NCI-H1694 (cell line): ENCODE measurements at places on chromosomes 3 and 15.

GRCh38 chr15:51288143-51289065, 50.0 kb downstream of the CYP19A1 start:
- no peak for DNase-seq

DNA sequence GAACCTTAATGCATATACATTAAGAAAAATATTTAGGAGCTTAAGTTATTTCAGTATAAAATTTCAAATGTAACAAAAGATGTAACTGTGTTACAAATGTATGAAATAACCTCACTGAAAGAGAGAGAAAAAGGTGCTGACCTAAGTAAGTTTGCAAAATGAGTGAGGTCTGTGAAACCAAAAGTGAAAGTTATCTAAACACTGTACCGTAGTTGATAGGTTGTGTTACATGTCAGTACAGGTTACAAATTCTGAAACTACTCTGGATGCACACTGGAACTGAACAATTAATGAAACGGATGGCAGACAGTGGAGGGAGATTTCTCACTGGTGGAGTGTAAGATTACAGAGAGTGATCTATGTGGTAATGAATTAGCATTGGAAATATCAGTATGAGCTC, 420.7 kb downstream of the ZNF385D start:
- DNase-seq, result no peak

DNA sequence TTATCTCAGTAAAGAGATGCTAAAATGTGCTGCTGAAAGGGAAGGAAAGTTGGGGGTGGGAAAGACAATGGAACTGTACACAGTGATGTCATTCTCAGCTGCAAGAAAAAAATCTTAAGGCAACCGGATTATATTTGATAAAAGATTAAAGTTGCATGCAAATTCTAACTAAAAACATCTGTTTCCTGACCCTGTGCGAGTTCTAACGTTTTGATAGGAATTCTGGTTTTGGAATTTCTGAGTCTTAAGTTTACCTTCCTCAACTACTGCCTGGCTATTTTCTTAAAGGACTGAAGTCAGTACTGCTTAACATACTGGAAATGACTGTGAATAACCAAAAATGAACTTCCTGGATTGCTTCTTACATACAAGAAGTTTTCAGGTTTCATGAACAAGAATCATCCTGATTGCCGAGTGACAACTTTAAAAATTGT, 115.5 kb downstream of the SLC25A26 start:
- DNase-seq, result no peak

DNA sequence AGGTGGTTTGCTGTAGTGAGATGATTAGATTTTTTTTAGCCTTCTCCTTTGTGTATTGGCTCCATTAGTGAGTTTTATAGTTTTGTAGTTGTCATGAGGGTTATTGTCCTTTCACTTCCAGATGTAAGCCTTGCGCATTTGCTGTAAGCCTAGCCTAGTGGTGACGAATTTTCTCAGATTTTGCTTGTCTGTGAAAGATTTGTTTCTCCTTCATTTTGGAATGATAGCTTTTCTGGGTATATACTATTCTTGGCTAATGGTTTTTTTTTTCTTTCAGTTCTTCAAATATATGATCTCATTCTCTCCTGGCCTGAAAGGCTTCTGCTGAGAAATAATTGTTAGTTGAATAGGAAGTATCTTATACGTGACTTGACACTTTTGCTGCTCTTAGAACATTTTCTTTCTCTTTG, 166.5 kb upstream of the THRB start:
- DNase-seq, result no peak

DNA sequence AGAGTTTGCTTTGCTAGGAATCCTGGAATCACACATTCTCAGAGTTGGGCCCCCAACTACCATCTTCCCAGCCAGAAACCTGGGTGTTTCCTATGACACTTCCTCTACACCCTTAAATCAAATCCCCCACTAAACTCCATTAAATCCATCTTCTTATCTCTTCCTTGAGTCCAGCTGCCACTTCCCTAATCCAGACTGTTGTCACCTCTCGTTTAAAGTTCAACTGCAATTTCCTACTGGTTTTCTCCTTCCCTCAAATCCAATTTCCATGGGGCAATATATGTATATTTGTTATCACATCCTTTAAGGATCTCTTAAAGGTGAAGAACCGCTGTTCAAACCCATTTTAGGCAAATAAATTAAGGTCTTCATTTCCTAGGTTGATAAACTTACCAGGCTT, 73.6 kb upstream of the SNTN start:
- DNase-seq, result no peak

DNA sequence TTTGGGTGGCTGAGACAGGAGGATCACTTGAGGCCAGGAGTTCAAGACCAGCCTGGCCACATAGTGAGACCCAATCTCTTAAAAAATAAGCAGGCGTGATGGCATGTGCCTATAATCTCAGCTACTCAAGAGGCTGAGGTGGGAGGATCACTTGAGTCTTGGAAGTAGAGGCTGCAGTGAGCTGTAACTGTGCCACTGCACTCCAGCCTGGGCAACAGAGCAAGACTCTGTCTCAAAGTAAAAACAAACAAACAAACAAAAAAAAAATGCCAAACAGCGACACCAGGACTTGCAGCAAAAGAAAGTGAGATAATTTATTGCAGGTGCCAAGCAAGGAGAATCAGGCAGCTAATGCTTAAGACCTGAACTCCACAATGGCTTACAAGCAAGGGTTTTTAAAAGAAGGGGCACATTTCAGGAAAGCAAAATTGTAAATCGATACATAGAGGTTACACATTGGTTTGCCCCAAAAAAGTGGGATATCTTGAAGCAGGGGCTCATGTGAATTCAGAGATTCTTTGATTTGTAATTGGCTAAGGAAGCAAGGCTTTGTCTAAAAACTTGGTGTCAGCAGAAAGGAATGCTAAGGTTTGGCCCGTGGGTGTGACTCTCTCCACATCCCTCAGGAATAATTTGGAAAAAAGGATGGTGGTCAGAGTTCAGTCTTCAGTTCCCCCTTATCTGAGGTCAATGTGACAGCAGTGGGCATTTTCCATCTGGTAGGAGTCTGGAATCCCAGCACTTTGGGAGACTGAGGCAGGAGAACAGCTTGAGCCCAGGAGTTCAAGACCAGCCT, 5.2 kb upstream of the MPI start:
- DNase-seq, result no peak

- no peak for DNase-seq
Measured at GRCh38 chr3:123342631-123343080, 106.2 kb downstream of the ADCY5 start.
